Nucleus accumbens (tissue), 56 donors: ENCODE measurements at places on chromosomes 5 and 9.
A peak's percentile ranks its signal among the peaks of the same experiment; 100 is the strongest.

DNA sequence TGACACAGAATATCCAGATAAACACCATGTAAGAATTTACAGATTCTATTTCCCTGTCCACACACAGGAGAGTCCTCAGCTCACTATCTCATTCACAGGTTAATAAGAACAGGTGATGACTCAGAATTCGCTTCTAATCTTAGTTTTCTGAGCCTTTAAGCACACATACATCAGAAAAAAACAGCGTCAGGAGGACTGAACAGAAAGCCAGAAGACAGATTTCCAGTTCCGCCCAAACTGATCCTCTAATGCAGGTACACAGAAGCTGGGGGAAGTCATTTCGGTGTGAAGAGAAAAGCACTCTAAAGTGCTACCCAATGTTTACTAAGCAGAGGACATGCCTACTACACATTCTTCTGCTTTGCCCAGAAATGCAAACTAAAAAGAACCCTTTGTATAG lies 1.6 kb downstream of the CEMIP2 start:
- no peak for DNase-seq

DNA sequence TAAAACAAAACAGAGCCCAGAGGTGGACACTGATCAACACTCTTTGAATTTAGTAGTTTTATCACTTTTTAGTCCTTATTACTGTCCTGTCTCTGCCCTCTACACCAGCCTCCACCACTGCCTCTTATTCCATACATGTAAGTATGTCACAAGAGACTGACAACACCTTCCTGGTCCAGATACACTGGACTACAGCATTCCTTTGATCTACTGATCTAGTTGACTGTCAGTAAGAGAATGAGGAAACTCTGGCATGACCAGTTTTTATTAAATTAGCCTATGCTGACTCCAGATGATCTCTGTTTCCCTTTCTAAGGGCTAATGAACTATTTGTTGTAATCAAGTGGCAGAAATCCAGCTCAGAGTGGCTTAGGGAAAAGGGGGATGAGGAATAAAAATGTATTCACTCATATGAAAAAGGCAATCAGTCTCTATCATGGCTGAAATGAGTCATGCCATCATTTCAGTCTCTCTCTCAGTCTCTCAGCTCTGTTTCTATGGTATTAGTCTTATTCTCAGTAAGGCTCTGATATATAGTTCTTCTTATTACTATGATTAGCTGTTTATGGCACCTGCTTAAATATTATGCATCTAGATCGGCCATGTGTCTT lies 5.5 kb downstream of the ARHGEF37 start:
- no peak for DNase-seq

GRCh38 chr9:113631137-113631765 lies 167.7 kb downstream of the RGS3 start:
- no peak for DNase-seq

GRCh38 chr5:3011764-3012017 lies 260.2 kb upstream of the IRX2 start:
- no peak for DNase-seq

- DNase-seq: no peak
These were observed 20.6 kb downstream of the UGCG start for GRCh38 chr9:111917201-111917600.

DNA sequence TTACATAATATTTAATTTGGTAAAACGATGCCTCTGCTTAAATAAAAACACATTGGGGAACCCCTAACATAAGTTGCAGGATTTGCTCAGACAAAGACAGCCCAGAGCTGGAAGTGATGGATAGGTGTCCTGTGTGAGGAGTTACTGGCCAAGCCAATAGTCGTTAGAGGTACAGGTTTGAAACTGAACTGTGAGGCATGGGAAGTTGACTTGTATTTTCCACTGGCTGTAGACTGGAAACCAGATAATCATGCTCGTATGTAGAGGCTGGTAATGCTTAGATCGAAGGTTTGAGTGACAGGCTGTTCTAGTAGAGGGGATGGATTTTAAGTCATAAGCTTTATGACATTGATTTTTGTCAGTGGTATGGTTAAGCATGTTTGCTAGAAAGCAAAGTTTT lies 24.8 kb downstream of the TEK start:
- no peak for DNase-seq

- DNase-seq: no peak
These were observed 784.6 kb upstream of the NUDT12 start for GRCh38 chr5:104347119-104347708.

GRCh38 chr5:140114341-140115185 lies 654 bp downstream of the PURA start:
- peak; percentile 15 for DNase-seq

DNA sequence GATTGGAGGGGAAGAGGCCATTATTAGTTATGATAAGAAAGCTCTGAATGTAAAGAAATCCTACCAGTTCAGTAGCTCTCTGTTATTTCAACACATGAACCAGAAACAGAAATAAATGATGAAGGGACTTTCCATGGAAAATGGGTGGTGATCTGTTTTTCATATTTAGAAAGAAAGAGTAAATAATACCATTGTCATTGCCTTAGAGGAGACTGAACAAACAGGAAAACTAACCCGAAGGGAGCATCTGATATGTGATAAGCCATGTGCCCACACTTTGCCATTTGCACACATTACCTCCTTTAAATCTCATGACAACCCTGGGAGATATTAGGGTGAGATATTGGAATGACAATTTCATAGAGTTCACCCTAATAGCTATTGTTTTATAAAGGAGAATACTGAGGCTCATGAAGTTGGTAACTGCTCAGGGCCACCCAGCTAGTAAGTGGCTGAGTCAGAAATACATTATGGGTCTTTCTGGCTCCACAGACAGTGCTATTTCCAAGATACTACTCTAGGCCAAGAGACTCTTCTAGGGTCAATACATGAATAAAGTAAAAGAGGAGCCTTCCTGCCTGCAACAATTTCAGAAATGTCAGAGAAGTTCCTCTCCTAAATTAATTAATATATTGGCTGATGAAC lies 111.0 kb upstream of the SLIT3 start:
- no peak for DNase-seq

DNA sequence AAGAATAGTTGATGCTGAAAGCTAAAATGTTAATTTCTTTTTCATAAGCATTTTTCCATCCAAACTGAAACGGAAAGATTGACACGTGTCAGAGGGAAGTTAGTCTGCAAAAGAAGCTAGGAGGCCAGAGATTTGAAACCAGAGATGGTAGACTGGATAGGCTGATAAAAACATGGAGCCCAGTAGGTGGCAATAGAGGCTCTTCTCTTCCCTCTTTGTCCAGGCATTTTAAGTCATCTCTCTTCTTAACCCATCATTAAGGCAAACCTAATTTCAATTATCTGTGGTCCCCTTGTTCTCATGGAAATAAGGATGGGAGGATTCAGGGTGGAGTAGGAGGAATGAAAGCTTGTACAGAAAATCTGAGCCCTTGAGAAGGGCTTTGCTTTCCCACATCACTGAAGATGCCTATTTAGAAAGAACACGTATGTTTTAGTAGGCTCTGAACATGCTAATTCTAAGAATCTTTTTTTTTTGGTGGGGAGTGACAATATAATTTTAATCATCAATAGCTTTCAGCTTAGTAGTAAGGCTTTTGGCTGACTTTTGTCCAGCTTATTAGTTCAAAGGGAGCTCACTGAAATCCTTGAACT lies 66.6 kb downstream of the ZNF474 start:
- no peak for DNase-seq

GRCh38 chr9:78253285-78253684 lies 17.4 kb downstream of the CEP78 start:
- DNase-seq: no peak

DNA sequence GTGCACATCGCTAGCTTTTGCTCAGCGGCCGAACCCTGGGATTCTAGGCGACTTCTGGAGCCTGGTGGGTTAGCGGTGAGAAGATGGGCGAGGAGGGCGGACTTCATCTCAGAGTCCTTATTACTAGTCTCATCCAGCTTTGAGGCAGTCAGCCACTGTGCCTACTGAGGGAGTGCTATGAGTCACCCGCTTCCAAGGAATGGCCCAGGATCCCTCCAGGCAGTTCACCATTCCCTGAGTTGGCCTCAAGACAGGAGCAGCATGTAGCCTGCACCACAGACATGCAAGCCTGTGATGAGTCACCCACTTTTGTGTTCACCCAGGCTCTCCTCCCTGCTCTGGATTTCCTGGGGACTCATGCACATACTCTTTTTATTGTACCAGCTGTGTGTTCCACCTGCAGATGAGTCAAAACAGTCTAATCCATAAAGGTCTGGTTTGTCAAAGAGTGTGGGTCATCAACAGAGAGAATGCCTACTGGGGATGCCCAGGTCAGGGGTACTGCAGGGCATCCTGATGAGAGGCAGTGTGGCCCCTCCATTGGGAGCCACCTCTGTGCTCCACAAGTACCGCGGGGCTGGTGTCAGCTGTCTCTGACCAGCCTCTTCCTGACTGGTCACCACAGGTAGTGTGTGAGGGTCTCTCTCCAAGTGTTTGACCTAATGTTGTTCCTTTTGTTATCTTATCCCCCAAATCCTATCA lies 20.2 kb downstream of the SLC22A5 start:
- DNase-seq: peak; percentile 39

DNA sequence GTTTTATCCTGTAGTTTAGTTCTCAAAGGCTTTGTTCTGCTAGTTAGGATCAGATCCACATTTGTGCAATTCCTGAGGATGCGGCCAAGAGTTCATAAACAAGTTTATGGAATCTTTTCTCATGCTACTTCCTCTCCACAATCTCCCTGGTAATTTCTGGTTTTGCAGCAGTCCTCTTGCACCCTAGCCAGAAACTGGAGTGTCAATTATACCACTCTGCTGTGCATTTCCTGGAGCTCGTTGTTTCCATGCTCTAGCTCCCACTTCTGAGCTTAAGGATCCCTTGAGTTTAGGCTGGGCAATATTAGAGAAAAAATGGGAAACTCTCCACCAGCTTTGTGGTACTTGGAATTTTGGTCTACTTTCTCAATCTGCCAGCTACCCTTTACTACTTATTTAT lies 474.7 kb downstream of the DIRAS2 start:
- no peak for DNase-seq

- DNase-seq: no peak
These were observed 715 bp upstream of the C5orf34 start for GRCh38 chr5:43515678-43516048.

DNA sequence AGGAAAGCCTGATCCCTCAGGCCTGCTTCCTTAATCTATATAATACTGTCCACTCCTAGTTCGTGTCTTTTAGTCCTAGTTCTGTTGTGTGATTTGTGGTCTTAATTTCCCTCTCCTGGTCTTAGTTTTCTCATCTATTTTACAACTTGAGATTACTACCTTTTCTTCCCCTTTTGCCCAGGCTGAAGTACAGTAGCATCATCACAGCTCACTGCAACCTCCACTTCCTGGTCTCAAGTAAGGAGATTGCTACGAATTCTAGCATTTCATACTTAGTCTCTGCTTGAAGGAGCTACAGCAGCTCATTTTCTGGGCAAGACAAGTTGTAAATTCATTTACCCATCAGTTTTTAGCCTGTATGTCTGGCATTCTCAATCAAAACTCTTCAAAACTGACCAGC lies 5.5 kb downstream of the TRIM32 start:
- DNase-seq: no peak

DNA sequence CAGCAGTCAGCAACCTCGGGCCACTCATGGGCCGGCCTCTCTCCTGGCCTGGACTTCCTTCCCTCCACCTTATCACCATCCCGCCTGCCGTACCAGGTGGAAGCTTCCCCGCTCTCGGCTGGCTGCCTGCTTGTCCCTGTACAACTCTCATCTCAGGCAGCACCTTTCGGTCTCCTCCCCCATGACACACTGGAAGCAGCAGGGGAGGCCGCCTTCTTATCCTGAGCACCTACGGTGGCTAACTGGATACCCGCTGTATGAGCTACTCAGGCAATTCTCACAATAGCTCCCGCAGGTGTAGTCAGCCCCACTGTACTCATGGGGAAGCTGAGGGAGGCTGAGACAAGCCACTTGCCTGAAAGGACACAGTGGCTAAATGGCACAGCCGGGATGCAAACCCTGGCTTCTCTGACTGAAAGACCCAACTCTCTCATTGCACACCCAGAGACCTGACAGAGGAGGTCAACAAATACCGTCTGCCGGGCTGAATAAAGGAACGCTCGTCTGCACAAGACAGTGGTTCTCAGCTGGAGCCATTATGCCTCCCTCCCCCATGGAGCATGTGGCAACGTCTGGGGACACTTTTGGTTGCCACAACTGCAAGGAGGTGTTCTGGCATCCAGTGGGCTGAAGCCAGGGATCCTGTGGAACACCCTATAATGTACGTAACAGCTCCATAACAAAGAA lies 9.6 kb downstream of the STK10 start:
- DNase-seq: no peak

GRCh38 chr9:78074385-78075291 lies 43.0 kb upstream of the GNAQ start:
- DNase-seq: no peak

DNA sequence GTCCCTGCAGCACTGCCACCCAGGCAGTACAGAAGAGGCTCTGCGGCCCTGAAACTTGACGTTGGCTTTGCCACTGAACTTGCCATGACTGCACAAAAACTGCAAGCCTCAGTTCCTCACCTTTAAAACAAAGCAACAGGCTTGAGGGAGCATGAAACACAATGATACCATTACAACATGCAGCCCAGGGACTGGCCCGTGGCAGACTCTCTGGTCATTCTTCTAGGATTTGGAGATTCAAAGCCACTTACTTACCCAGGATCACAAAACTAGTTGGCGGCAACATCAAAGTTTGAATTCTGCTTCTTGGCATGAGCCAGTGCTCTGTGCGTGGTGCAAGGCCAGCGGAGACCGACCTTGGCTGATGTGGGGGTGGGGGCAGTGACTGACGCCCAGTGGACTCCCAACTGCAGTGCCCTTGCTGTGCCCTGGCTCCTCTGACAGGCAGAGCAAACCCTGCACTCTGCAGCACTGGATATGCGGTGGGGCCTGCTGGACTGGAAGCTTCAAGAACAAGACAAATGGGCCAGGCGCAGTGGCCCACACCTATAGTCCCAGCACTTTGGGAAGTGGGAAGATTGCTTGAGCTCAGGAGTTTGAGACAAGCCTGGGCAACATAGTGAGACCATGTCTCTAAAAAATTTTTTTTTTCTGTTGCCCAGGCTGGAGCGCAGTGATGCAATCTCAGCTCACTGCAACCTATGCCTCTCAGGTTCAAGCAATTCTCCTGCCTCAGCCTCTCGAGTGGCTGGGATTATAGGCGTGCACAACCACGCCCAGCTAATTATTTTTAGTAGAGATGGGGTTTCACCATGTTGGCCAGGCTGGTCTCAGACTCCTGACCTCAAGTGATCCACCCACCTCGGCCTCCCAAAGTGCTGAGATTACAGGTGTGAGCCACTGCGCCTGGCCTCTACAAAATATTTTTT lies 18.9 kb downstream of the SQSTM1 start:
- no peak for DNase-seq

- no peak for DNase-seq
These were observed 100.3 kb upstream of the APC start for GRCh38 chr5:112637343-112637742.

DNA sequence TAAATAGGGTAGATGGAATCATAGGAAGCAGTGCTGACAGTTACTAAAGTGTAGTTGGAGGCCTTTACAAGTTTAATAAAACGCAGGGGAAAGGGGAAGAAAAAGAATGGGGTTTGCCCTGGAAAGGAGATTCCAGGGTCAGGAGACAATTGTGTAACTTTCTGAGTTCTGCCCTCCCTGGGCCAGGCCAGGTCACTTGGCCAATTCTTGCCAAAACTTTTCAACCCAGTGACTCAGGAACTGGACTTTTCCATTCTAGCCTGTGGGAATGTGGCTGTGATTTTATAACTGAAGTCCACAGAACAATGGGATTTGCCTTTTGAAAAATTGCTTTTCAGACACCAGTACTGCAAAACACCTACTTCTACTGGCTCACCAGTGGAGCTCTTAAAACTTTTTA lies 289.8 kb upstream of the ANKRD55 start:
- DNase-seq: no peak
